Thoracic aorta (tissue), 2 donors: ENCODE measurements at places on chromosomes 4 and X.

DNA sequence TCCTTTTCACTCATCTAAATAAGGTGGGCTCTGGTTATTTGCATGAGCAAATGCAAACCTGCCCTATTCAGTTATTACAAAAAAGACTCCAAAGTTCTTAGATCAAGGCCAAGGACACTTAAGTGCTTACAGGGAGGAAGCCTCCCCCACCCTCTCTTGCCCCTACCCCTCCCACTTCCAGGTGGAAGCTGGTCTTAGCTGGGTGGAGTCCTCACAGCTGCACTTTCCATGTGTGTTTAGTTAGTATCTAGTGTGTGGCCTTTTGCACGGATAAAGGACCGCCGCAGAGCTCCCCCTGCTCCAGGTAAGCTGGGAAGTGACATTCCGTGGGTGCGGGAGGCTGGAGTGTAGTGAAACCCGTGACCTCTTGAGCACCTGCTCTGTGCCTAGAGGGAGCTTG is at the start of gene TRIM75:
Gene TRIM75 (plus strand): TSS at position 222 of the 400 bp plus-strand sequence. CDS start 5,282 bp downstream, outside the sequence.
- DNase-seq = no peak

- DNase-seq = no peak
Observed at GRCh38 chrX:101659601-101660063, at the start of gene ARMCX2. ARMCX2 (minus strand) TSS chrX:101659850; CDS start chrX:101657588, 2,262 bp downstream.

DNA sequence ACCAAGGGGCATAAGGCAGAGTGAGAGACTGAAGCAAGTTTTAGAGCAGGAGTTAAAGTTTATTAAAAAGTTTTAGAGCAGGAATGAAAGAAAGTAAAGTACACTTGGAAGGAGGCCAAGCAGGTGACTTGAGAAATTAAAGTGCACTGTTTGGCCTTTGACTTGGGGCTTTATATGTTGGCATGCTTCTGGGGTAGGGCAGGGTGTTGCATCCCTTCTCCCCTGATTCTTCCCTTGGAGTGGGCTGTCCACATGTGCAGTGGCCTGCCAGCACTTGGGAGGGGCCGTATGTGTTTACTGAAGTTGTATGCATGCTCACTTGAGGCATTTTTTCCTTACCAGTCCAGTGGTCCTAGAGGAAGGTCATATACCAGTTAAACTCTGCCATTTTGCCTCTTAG is 35.3 kb upstream of the GPR173 start:
- DNase-seq = no peak

GRCh38 chr4:7978907-7979651 is 39.4 kb upstream of the AFAP1 start:
- no peak for DNase-seq

DNA sequence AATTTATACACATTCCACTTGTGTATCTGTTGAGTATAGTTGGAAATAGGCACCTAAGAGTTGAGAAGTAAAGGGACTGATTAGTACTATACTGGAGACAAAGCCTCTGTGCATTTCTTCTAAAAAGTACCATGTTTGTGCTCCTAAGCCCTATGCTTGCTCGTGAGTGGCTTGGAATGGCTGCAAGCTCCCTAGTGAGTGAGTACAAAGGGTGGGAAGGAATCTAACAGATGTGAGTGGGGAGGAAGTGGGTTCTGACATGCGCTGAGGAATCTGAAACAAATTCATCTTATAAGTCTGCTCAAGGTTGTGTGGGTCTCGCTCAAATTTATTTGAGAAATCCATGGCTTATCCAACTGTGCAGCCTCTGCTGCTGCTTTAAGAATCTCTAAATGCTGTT is 13.3 kb downstream of the SPCS3 start:
- no peak for DNase-seq

DNA sequence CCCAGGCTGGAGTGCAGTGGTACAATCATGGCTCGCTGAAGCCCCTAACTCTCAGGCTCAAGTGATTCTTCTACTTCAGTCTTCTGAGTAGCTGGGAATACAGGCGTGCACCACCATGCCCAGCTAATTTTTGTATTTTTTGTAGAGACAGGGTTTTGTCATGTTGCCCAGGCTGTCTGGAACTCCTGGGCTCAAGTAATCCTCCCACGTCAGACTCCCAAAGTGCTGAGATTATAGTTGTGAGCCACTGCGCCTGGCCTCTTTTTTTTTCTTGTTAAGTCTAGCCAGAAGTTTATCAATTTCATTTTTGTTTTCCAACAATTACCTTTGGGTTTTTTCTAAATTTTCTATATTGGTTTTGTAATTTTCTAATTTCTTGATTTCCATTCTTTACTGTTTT is 100.6 kb downstream of the GC start:
- no peak for DNase-seq

- no peak for DNase-seq
Observed at GRCh38 chr4:186727977-186728519, 4.4 kb upstream of the FAT1 start.
